ENCODE measurements at places on chromosomes 3 and 15.

DNA sequence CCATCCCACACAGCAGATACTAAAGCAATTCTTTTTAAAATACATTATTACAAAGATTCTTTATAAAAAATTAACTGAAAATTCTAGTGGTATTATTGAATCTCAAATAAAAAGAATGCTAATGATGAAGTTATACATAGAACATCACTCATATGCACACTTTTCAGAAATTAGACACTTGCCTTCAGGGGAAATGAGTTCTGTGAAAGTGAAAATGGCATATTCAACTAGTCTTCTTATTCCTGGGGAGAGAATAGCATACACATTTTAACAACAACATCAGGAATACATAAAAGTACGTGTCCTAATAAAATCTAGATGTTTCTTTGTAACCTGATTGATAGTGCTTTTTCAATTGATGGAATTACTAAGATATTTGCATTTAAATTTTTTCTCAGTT, 36.8 kb upstream of the DHX36 start:
- no peak for DNase-seq

DNA sequence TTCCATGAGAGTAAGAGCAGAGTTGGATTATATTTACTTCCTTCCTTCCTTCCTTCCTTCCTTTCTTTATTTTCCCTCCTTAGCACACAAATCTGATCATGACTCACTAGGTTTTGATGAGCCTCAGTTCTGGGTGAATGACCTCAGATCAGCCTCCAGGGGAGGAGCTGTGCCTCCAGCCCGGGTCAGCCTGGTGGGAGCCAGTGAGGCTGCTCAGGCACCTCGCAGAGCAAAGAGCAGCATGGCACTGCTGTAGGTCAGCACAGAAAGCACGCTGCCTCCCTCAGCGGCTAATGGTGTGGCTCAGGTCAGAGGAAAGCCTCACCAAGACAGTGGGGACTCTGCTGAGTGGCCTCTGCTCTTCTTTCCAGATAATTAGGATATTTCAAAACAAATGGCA, 108.5 kb downstream of the SYNPR start:
- no peak for DNase-seq

DNA sequence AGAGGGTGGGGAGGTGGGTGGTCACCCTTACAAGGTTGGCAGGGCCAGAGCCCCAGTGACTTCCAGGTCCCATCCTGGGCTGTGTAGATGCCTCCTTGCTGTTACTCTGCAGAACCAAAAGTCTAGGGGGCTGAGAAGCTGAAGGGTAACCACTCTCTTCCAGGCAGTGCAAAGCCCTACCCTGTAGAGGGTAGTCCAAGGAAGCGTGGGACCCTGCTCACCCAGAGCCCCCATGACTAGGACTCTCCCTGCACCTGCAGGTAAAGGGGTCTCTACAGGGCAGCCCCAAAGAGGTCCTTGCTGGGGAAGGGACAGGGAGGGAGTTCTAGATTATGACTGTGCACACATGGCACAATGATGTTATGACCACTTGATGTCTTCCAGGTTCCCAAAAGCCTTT, 14.2 kb downstream of the GHRL start:
- DNase-seq = no peak

DNA sequence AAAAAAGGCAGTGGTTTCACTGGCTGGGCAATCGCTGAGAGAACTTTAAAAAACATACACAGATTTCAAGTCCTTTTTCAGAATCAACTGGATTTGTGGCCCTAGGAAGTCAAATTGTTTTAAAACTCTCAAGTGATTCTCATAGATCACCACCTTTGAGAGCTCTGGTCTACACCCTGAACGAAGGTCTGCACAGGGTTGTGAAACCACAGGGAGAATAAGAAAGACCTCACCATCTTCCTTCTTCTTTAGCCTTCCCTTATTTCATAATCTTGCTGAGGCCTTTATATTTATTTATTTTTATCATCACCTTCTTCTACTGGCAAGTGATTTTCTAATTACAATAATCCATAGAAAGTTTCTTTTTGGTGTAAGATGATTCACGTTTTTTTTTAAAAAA, 58.1 kb downstream of the FOXP1 start:
- no peak for DNase-seq

GRCh38 chr3:42256135-42256819, 9.7 kb downstream of the CCK start:
- no peak for DNase-seq

DNA sequence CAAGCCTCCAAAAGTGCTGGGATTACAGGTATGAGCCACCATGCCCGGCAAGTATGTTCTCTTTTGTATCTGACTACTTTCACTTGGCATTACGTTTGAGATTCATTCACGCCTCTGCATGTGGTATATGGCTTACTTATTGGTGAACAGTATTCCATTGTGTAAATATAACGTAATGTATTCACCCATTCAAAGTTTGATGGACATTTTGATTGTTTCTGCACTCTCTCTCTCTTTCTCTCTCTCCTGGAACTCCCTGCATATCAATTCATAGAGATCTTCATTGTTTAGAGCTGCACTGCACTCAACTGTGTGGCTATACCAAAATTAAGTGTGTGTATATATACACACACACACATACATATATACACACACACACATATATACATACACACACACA, 30.4 kb downstream of the SPPL2A start:
- DNase-seq = no peak

GRCh38 chr15:43414196-43414595, 43.3 kb downstream of the TUBGCP4 start:
- no peak for DNase-seq

DNA sequence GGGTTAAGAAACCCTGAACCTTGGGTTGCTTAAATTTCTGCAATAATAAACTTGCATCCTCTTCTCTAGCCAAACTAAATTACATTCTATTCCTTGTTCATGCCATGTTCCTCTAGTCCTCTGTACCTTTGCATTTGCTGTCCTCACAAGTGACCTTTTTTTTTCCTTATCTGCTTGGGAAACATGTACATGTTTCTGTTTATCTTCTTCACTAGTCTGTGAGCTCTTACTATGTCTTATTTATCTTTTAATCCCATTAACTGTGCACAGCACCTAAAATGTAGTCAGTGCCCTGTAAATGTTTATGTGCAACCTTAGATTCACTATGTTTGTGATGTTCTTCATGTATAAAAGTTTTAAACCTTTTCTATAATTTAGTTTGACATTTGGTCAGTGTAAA, 61.9 kb downstream of the REC114 start:
- no peak for DNase-seq

- no peak for DNase-seq
Observed at GRCh38 chr3:193620057-193620456, 27.0 kb downstream of the OPA1 start.

- DNase-seq = no peak
Observed at GRCh38 chr3:58151637-58152036, 59.1 kb downstream of the DNASE1L3 start.

Data from AG09319 (cell line).